ENCODE measurements at places on chromosomes 1 and 21. TPM values are rescaled to one million over a fixed set of nuclear protein-coding genes. Genes with fewer than 3 reads are reported as not detected.

Gene CLEC20A
- total RNA-seq, result not detected

Gene CD164L2
- not detected for total RNA-seq

Gene OR10J5
- total RNA-seq, result not detected

Gene BRDT
- not detected for total RNA-seq

Gene LDLRAD1
- total RNA-seq, result not detected

Gene FCRL3
- not detected for total RNA-seq

Gene SLC25A34
- 0.39 TPM for total RNA-seq

Gene DNM3
- 1.8 TPM for total RNA-seq

Gene MIXL1
- not detected for total RNA-seq

Gene PLA2G2F
- not detected for total RNA-seq

Gene SRSF4
- total RNA-seq, result 32.8 TPM

Gene ATAD3C
- not detected for total RNA-seq

Gene NCAM2
- 1.1 TPM for total RNA-seq

Gene S100A7
- not detected for total RNA-seq

Gene PDE9A
- total RNA-seq, result 10.0 TPM

Gene C1orf185
- not detected for total RNA-seq

Gene RSPO1
- total RNA-seq, result under 0.01 TPM

Gene C8B
- not detected for total RNA-seq

Gene PCBP3
- 15.1 TPM for total RNA-seq

Gene CDCA8
- 12.9 TPM for total RNA-seq

Gene CD2
- total RNA-seq, result not detected

Gene NUF2
- total RNA-seq, result 11.4 TPM

Gene ILF2
- total RNA-seq, result 184 TPM

Gene GOLT1A
- total RNA-seq, result not detected

Gene DNAJC28
- total RNA-seq, result 0.39 TPM

Gene TNFRSF9
- under 0.01 TPM for total RNA-seq

Gene KCNE1
- total RNA-seq, result 0.59 TPM

Gene SLC1A7
- not detected for total RNA-seq
